Forelimb muscle (tissue), 1 donor: ENCODE measurements at places on chromosomes 7 and 10. TPM values are rescaled to one million over a fixed set of nuclear protein-coding genes. Genes with fewer than 3 reads are reported as not detected.

The PRPS1L1 gene
- polyA plus RNA-seq: not detected

The DENND11 gene
- polyA plus RNA-seq: 7.7 TPM

DNA sequence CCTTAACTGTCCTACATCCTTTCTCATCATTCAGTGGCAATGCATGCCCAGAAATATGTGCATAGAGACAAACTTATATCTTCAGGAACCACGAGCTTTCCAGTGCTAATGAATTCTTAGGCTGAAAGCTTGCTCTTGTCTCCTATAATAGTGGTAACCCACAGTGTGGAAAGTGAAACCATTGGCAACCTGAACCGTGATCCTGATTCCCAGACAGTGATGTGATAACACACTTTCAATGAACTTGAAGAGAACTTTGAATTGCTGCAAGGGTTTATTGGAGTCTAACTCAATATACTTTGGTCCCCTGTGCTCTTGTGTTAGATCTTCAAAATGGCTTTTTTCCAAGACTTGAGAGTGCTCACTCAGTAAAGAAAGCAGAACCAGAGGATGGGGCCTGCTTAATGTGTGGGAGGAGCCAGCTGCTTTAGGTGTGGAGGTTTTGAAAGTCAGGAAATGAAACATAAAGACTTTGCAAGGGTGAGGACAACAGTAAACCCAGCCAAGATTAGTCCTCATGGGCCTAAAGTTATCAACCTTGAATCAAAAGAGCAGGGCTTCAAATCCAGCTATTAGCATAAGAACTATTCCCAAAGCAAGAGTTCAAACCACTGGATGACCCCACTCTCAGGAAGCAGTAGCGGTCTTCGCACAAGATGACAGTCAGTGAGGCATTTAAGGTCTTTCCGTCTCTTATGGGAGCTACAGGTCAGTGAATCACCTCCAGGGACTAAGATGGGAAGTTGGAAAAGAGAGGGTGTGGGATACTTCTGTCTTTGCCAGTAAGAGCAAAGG lies 332.4 kb upstream of the NRP1 start:
- DNase-seq: no peak

GRCh38 chr10:21379143-21379542 lies 146.3 kb downstream of the SKIDA1 start:
- DNase-seq: no peak

The HKDC1 gene
- polyA plus RNA-seq: not detected

The SCIN gene
- 0.34 TPM for polyA plus RNA-seq

DNA sequence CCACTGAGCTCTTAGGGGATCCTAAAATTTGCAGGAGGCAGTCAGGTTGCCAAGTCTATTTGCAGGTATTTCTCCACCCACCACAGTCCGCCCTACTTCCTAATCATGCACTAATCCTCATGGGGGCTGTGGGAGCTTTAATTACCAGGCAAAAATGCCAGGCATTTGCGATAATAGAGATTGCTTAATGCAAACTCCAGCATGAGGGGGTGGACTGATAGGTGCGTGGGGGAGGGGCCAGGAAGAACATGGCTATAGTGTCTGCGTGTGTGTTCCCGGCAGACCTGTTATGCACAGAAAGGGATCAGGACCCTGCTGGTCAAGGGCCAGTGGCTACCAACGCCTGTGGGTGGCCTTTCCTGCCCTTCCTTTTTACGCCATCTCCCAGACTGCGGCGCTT lies 15.6 kb upstream of the AQP1 start:
- no peak for DNase-seq
